Central memory CD4-positive, alpha-beta T cell (primary cell): ENCODE measurements at places on chromosomes 7 and 10.

DNA sequence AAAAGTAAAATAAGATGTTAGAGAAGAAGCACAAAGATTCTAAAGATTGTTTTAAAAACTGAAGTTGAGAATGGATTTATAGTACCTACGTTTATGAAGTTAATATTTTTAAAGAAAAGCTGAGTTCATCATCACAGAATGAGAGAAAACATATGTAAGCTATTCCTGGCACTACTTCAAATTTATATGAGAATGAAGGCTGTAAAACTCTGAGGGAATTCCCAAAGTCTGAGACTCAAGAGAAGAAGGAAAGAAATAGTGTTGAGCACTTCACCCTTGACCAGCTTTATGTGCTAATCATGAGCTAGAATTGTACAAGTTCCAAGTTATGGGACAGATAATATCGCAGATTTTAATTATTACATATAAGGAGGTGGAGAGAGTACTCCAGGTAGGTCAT lies 323.7 kb upstream of the GNAI1 start:
- no peak for DNase-seq

- DNase-seq: no peak
These were observed 96.7 kb upstream of the ADO start for GRCh38 chr10:62707810-62708209.

DNA sequence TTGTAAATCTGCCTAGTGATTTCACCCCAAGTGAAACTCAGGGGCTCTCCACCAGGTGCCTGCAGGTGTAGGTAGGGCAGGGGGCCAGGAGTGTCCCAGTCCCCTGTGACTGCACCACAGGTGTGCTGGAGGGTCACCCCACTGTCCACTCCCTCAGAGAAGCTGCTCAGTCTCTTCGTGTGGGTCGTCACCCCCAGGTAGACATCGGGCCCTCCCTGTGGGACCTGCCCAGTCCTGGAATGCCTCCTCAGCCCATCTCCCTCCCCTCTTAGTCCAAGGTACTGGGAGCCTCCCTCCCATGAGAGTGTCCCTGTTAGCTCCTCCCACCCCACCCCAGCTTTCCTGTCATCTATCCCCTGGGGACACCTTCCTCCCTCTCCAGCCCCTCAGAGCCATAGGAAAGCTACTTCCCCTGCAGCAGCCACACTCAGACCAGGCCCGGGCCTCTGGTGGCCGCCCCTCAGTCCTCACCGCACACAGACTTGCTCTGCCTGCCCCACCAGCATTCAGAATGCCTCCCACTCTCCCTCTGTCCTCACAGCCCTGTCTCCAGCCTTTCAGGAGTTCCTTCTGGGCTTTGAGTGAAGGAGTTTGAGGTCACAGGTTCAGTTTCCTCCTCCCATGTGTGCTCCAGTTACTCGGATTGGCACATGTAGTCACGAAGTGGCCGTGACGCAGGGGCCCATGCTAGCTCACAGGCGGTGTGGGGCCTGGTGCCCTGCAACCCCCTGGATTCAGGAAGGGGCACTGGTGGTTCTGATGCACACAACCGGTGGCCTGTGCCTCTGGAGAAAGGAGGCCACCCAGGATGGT lies 5.1 kb downstream of the ALOX5 start:
- DNase-seq: no peak

DNA sequence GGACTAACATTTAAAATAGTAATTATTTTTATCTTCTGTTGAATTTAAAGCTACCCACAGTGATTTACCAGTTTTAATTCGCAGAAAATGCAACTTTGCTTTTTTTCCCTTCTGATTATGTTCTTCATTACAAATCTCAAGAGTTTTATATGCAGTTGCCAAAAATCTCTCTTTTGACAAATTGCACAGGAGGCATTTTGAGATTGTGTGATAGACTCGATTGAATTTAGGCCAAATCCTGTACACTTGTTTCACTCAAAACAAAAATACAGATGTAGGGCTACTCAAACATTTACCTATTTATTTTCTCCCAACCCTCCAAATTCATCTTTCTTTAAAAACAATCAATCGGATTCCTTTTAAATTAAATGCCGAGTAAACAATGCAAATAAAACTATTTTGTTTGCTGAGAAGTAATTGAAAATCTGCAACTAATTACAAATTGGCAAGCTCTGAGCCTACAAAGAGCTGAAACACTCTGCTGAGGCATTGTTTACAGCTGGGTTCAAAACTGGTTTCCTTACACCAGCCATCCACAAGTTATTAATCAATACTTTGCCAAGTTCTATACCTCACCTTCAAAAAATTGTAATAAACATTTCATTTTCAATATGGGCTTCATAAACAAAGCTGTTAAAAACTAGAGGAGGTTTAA lies 214.9 kb upstream of the TCF7L2 start:
- DNase-seq: no peak

GRCh38 chr10:113151190-113151666 lies 201.2 kb downstream of the TCF7L2 start:
- no peak for DNase-seq

GRCh38 chr10:26805567-26806245 lies 55.1 kb downstream of the ABI1 start:
- DNase-seq: no peak

- no peak for DNase-seq
These were observed 23.9 kb downstream of the HERPUD2 start for GRCh38 chr7:35670856-35671569.

DNA sequence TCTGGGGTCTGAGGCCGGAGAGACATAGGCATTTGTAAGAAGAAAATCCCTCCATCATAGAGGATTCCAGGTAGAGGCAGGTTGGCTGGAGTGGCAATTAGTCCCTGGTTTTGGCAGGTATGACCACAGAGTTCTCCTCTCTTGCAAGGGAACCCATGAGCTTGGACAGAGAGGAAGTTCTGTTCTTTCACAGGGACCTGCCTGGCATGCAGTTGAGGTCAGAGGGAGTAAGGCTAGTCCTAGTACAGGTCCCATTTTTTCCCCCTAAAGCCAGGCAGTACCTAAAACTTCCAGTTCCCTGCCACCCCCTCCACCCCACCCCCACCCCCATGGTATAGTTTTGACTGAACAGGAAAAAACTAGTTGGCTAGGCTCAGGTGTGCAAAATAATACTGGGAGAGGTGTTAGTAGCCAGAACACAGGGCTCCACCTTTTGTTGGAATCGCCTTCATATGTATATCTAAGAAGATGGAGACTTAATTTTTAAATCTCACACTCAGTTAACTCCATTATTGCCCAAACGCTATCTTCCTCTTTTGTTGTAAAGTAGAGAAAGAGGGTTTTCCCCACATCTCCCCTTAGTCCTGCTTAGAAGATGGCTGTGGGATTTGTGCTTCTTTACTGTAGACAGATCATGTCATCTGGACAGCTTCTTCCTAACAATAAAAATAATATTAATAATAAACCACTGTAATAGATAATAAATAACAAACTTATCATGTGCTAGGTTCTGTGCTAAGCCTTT lies 188.1 kb downstream of the TCF7L2 start:
- DNase-seq: no peak

DNA sequence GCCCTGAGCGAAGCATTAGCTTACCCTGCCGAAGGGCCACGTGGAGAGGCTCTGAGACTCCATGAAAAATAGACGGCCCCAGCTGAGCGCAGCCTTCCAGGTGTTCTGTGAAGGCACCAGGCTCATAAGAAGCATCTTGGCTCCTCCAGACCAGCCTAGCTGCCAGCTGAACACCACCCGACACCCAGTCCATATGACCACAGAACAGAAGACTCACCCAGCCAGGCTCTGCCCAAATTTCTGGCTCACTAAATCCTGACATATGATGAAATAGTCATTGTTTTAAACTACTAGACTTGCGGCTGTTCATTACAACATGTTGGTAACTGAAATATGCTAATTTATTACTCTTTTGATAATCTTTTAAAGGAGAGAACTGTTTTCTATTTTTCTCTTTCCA lies 99.5 kb upstream of the ABI1 start:
- DNase-seq: no peak

DNA sequence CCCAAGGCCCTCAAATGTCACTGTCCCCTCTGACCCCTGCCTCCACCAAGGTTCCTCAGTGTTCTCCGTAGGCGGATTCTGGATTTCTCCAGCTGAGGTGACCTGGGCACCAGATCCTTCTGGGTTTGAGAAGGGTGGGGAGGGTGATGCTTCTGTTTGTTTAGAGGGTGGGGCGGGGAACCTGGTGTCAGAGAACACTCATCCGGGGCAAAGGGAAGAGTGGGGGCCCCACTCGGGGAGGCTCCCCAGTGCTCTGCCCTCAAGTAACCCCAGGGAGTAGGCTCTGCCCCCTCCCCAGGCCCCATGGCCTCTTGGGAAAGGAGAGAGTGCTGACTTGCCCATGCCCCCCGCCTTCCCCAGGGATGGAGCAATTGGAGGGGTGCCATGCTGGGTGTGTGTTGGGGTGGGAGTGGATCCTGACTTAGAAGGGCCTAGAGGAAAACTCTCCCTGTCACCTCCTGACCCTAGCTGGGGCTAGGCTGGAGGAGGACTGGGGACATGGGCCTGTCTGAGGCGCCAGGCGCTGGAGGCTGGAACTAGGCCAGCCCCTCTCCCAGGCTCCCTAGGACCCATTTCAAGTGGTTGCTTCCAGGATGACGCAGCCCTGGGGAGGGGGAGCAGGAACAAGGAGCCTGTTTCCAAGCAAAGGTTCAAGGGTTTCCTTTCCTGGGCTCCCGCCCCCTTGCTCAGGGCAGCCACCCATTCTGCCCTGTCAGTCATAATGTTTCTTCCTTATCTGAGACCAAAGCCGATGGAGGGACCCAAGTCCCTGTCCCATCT lies 27.9 kb downstream of the KAZALD1 start:
- no peak for DNase-seq

- peak; percentile 62 for DNase-seq
These were observed 34.0 kb downstream of the GATA3 start for GRCh38 chr10:8088504-8088903.

- no peak for DNase-seq
These were observed 154.9 kb downstream of the ZMYND11 start for GRCh38 chr10:290026-290725.

DNA sequence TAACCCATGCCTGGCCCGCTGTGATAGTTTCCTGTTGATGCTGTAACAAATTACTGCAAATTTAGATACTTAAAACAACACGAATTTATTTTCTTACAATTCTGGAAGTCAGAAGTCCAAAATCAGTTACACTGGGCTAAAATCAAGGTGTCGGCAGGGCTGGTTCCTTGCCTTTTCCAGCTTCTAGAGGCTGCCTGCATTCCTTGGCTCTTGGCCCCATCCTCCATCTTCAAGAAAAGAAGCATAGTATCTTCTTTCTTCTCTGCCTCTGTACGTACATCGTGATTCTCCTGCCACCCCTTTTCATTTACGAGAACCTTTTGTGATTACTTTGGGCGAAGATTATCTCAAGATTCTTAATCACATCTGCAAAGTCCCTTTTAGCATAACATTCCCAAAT lies 1.6 kb upstream of the TIAL1 start:
- no peak for DNase-seq

DNA sequence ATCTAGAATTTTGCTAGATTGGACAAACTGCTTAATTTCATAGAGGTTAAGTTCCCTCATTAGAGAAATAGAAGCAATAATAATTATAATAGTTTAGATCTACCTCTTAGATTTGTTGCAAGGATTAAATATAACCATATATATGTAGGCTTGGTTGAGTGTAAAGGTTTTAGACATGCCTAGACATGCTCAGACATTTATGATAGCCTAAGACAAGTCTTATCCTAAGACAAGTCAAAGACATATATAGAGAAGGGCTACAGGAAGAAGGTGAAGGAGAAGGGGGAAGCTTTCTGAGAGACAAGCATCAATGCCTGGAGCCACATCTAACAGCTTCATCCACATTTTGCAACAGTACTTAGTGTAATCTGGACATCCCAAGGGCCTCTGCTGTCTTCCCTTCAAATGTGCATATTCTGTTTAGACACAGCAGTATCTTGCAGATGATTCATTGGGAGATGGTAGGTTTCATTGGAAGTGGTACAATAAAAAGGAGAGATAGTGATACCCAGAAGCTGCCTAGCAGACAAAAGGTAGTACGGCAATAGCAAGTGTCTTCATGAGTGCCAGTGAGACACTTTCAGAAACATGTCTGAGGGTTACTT lies 146.5 kb downstream of the HGF start:
- DNase-seq: no peak

DNA sequence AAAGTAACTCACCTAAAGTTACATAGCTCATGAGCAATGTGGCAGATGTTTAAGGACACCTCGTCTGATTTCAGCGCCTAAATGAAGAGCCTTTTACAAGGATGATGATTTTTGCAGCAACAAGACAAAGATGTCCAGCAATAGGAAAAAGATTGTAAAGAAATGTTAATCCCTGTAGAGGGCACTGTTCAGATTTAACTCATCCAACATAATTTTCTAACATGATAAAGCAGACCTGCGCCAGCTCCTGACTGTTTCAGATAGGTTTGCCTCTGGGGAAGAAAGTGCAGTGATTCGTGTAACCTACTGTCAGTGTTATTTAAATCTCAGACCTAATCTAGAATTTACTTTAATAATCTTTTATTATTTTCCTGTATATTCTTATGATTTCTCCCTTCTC lies 595.2 kb downstream of the AUTS2 start:
- peak; percentile 15 for DNase-seq

GRCh38 chr10:128908499-128908898 lies 558.5 kb upstream of the MGMT start:
- DNase-seq: no peak

DNA sequence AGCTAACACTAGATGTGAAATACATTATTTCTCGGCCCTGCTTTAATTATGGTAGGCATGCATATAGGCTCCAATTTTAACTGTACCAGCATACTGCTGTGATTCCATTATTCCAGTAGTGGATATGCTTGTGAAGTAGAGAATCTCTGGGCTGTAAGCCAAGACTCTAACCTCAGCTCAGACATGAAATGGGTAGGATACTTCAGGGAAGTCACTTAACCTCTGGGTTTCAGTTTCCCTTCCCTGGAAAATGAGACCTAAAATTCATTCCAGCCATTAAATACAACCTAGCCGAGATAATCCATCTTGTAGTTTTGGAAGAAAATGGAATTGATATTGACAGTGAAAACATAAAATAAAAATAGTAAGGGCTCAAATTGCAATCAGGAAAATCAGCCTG lies 59.6 kb upstream of the TRIL start:
- DNase-seq: no peak
